ENCODE measurements at places on chromosomes 5 and 9. TPM values are rescaled to one million over a fixed set of nuclear protein-coding genes. Genes with fewer than 3 reads are reported as not detected.

DNA sequence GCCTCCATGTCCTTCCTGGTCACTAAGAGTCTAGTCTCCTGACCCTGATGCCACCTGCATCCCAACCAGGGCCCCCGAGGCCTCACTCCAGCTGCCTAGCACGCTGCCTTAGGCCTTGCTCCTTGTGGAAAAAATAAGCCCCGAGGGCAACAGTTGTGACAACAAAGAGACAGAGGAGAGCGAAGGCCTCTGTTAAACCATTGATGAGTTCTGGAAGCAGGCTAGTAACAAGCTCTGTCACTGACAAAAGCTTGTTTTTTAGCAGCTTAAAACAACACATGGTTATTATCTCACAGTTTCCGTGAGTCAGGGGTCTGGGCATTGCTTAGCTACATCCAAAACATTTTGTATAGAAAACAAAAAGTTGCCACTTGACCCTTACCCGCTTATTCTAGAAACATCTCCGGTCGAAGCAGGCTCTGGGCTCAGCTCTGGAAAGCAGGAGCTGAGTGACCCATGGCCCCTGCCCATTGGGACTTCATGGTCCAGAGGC lies 48.2 kb upstream of the TBC1D2 start:
- no peak for DNase-seq
- H3K27me3 ChIP-seq: no peaks in the 10 kb centered on the region
- no peak overlapping the region for H3K27ac ChIP-seq
- H3K36me3 ChIP-seq: no peaks in the 10 kb centered on the region

GRCh38 chr9:107049046-107049802 lies 186.3 kb downstream of the ZNF462 start:
- H3K4me1 ChIP-seq: no peaks in the 10 kb centered on the region
- no peak overlapping the region for H3K27ac ChIP-seq
- no peaks in the 10 kb centered on the region for H3K36me3 ChIP-seq

- no peak overlapping the region for H3K27ac ChIP-seq
- H3K4me3 ChIP-seq: no peak overlapping the region
- no peaks in the 10 kb centered on the region for H3K4me1 ChIP-seq
- no peaks in the 10 kb centered on the region for H3K36me3 ChIP-seq
- H3K27me3 ChIP-seq: peaks cover 11% of the 10 kb centered on the region
These were observed 224.0 kb upstream of the IRX4 start for GRCh38 chr5:2106721-2107120.

DNA sequence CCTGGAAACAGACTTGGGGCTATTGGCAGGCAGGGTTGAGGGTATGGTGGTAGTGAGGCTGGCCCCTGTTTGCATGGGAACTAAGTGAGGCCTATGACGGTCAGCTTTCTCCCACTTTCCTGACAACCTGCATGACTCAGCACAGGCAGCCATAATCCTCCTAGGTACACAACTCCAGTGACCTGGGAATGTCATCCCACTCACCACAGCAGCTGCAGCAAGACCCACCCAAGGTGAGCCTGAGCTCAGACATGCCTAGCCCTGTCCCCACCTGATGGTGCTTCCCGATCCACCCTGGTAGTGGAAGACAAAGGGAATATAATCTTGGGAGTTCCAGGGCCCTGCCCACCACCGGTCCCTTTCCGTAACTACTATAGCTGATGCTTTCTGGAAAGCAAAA lies 178.7 kb downstream of the NDUFS4 start:
- no peak for DNase-seq
- no peaks in the 10 kb centered on the region for H3K36me3 ChIP-seq
- no peak overlapping the region for H3K4me3 ChIP-seq

- no peak overlapping the region for H3K4me3 ChIP-seq
- no peak for DNase-seq
- H3K4me1 ChIP-seq: no peaks in the 10 kb centered on the region
- no peak overlapping the region for H3K27ac ChIP-seq
- no peaks in the 10 kb centered on the region for H3K36me3 ChIP-seq
These were observed 15.5 kb downstream of the OLFML2A start for GRCh38 chr9:124792257-124793014.

DNA sequence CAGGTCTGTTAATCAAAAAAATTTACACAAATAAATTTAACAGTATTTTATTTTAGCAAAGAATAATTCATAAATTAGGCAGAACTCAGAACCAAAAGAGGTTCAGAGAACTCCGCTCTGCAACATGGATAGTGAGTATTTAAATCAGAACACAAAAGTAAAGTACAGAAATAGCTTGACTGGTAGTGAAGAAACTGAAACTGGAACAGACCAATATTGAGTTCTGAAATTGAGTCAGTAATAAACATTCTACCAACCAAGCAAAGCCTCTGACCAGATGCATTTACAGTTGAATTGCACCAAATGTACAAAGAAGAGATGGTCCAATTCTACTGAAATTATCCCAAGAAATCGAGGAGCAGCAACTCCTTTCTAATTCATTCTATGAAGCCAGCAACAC lies 1542.8 kb downstream of the EFNA5 start:
- no peaks in the 10 kb centered on the region for H3K36me3 ChIP-seq
- no peaks in the 10 kb centered on the region for H3K4me1 ChIP-seq
- no peaks in the 10 kb centered on the region for H3K27me3 ChIP-seq
- no peak for DNase-seq
- H3K27ac ChIP-seq: no peak overlapping the region

GRCh38 chr5:54646356-54647101 lies 129.0 kb downstream of the SNX18 start:
- no peak for DNase-seq
- H3K27ac ChIP-seq: no peak overlapping the region
- H3K4me1 ChIP-seq: no peaks in the 10 kb centered on the region
- no peaks in the 10 kb centered on the region for H3K36me3 ChIP-seq
- no peaks in the 10 kb centered on the region for H3K27me3 ChIP-seq

GRCh38 chr5:168734119-168734518 lies 155.0 kb upstream of the PANK3 start:
- no peak for DNase-seq
- H3K4me1 ChIP-seq: no peaks in the 10 kb centered on the region
- no peak overlapping the region for H3K27ac ChIP-seq
- H3K4me3 ChIP-seq: no peak overlapping the region
- no peaks in the 10 kb centered on the region for H3K27me3 ChIP-seq

DNA sequence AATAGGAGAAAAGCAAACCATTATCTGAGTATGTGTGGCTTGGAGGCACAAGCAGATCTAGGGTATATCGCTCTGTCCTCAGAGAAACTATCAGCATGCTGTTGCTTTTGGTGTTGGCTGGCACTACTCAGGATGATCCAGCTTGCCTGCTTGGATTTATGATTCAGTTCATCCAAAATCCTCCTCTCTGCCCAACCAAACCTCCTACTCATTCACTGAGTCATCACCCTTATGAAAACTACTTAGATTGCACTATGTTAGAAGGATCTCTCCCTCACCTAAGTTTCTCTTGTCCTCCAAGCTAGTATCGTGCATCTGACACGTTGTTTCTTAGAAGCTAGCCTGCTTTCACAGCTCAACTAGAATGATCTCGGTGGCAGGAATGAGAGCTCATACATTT lies 14.2 kb upstream of the ZBED3 start:
- H3K27me3 ChIP-seq: no peaks in the 10 kb centered on the region
- no peak overlapping the region for H3K27ac ChIP-seq
- no peaks in the 10 kb centered on the region for H3K36me3 ChIP-seq
- H3K4me1 ChIP-seq: no peaks in the 10 kb centered on the region
- H3K4me3 ChIP-seq: no peak overlapping the region

DNA sequence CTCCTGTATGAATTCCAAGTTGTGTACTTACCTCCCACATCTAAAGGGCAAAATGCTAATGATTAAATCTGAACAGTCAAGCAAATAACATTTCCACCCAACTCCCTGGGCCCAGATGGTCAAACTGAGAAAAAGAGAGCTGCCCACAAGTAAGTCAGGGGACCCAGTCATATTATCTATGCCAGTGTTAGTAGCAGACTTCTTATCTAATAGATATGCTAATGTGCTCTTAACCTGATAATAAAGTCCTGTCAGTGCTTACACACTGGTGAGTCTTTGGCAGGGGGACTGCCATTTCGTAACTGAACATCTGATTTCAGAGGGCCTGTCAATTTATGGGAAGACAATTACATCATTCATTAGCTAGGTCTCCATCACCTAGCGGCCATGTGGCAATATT lies 292.3 kb upstream of the WWC1 start:
- H3K27me3 ChIP-seq: no peaks in the 10 kb centered on the region
- H3K4me3 ChIP-seq: no peak overlapping the region
- H3K4me1 ChIP-seq: no peaks in the 10 kb centered on the region

DNA sequence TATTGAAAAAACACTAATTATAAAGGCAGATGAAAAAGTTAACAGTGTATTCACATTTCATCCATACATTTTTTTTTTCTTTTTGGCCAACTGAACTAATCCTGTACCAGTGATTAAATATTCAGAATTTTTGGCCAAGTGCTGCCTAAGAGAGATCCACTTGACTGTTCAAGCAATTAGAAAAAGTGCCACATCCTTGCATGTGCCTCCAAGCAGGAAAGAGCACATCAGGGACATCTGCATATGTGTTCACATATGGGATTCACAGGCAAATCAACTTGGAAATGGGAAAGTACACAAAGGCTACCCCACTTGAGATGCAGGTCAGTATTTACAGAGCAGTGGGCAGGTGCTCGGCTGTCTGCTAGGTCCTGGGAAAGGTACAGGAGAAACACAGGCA lies 163.3 kb upstream of the LHFPL2 start:
- H3K4me1 ChIP-seq: no peaks in the 10 kb centered on the region
- H3K4me3 ChIP-seq: no peak overlapping the region
- H3K27ac ChIP-seq: no peak overlapping the region
- DNase-seq: no peak

- no peak overlapping the region for H3K4me3 ChIP-seq
- no peaks in the 10 kb centered on the region for H3K36me3 ChIP-seq
- no peaks in the 10 kb centered on the region for H3K27me3 ChIP-seq
- H3K4me1 ChIP-seq: no peaks in the 10 kb centered on the region
These were observed 35.5 kb upstream of the EMB start for GRCh38 chr5:50476549-50476948.

DNA sequence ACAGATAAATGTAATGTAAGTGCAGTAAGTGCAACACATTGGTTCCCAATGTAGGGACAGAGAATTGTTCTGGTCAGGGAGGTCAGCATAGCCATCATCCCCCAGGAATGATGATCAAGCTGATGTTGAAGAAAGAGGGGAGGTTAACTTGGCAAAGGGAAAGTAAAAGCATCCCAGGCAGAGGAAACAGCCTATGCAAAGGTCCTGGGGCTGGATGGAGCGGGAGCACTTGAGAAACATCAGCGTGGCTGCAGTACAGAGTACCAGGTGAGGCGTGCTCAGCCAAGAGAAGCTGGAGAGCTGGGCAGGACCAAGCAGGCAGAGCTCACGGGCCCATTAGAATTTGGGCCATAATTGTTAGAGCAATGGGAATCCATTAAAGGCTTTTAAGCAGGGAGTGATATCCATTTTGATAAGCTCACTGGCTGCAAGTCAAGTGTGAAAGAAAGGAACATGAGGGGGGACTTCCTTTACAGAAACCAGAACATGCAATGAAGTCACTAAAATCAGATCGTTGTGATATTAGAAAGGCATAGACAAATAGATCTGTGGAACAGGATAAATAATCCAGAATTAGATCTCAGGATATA lies 50.1 kb upstream of the HAND1 start:
- H3K27ac ChIP-seq: no peak overlapping the region
- no peak overlapping the region for H3K4me3 ChIP-seq
- DNase-seq: no peak
- no peaks in the 10 kb centered on the region for H3K27me3 ChIP-seq
- H3K4me1 ChIP-seq: peaks cover 13% of the 10 kb centered on the region

GRCh38 chr9:93577975-93578682 lies 1.7 kb downstream of the PHF2 start:
- no peaks in the 10 kb centered on the region for H3K27me3 ChIP-seq
- H3K27ac ChIP-seq: no peak overlapping the region
- peak overlapping the region; percentile 63 for H3K4me3 ChIP-seq
- no peaks in the 10 kb centered on the region for H3K36me3 ChIP-seq
- no peak for DNase-seq
- peaks cover 10% of the 10 kb centered on the region for H3K4me1 ChIP-seq

- H3K4me1 ChIP-seq: peaks cover 7% of the 10 kb centered on the region
- H3K27ac ChIP-seq: no peak overlapping the region
- peak; percentile 22 for DNase-seq
- no peaks in the 10 kb centered on the region for H3K27me3 ChIP-seq
- no peak overlapping the region for H3K4me3 ChIP-seq
These were observed 409.5 kb downstream of the ARHGEF28 start for GRCh38 chr5:74035521-74035937.

GRCh38 chr5:81212211-81212751 lies 20.8 kb upstream of the CKMT2 start:
- no peak overlapping the region for H3K27ac ChIP-seq
- no peak for DNase-seq
- no peak overlapping the region for H3K4me3 ChIP-seq
- H3K4me1 ChIP-seq: no peaks in the 10 kb centered on the region

DNA sequence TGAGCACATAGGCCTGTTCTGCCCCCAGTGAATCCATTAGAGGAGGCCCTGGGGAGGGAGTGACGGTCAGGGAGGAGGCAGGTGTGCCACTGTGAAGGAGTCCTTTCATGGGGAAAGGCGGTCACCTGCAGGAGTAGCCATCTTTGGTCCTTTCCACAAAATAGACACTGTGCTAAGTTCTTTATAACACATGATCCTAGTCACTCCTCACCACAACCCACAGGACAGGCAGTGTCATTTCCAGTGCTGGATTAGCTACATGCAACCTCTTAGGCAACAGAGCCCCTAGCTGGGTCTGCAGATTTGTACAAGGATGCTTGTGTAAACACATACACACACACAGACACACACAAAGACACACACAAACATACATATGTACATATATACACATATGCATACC lies 18.3 kb downstream of the DOCK2 start:
- H3K27ac ChIP-seq: no peak overlapping the region
- H3K27me3 ChIP-seq: no peaks in the 10 kb centered on the region
- H3K36me3 ChIP-seq: no peaks in the 10 kb centered on the region
- no peak overlapping the region for H3K4me3 ChIP-seq

- DNase-seq: no peak
- no peaks in the 10 kb centered on the region for H3K36me3 ChIP-seq
- H3K4me1 ChIP-seq: no peaks in the 10 kb centered on the region
- H3K4me3 ChIP-seq: no peak overlapping the region
- H3K27me3 ChIP-seq: no peaks in the 10 kb centered on the region
These were observed 25.3 kb upstream of the SLC1A1 start for GRCh38 chr9:4464911-4465513.

Gene DDX4
- total RNA-seq: not detected

Gene CTSV
- 27.1 TPM for total RNA-seq

Gene OLFM1
- total RNA-seq: 0.39 TPM

Gene EQTN
- not detected for total RNA-seq

Gene ATP10B
- not detected for total RNA-seq

Gene PRKAA1
- total RNA-seq: 75.8 TPM

Gene TIMD4
- not detected for total RNA-seq

Gene BRINP1
- total RNA-seq: not detected
